Left cardiac atrium (tissue), 4 donors: ENCODE measurements at places on chromosomes 11 and 22. TPM values are rescaled to one million over a fixed set of nuclear protein-coding genes. Genes with fewer than 3 reads are reported as not detected.

DNA sequence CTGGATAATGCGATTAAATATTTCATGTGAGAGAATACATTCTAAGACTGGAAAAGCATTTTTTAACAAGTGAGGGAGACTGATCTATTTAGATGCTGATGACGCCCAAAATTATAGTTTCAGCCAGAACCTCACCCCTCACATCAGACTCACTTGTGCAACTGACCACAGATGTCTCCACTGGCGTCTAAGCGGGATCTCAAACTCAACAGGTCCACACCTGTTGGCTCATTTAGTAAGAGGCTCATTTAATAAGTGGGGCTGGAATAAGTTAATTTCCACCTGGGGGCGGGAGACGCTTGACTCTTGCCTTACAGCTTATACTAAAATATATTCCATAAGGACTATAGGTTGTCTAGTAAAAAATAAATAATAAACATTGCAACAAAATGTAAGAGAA, 47.5 kb downstream of the MORC2 start:
- no peak for DNase-seq

Gene SLC29A2
- total RNA-seq, result 15.1 TPM

- no peak for DNase-seq
Measured at GRCh38 chr11:18912883-18913282, 26.3 kb downstream of the MRGPRX1 start.

DNA sequence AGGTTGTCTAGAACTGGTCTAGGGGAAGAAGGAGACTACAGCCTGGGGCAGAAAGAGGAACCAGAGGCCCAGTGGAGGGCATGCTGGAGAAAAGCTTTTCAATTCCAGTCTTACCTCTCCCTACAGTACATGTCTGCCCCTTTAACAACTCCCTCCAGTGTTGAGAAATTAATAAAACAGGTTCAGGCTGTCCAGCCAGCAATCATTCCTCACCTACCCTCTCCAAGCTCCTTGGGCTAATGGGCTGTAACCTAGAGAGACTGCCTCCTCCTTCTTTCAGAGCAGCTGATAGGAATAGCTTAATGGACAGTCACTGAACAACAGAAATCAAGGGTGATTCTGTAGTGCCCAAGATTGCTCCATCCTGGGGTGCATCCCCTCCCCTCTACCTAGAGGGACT, 8.8 kb downstream of the SLC35F2 start:
- no peak for DNase-seq
